Stromal cell of bone marrow (primary cell): ENCODE measurements at places on chromosomes 1 and 21.

DNA sequence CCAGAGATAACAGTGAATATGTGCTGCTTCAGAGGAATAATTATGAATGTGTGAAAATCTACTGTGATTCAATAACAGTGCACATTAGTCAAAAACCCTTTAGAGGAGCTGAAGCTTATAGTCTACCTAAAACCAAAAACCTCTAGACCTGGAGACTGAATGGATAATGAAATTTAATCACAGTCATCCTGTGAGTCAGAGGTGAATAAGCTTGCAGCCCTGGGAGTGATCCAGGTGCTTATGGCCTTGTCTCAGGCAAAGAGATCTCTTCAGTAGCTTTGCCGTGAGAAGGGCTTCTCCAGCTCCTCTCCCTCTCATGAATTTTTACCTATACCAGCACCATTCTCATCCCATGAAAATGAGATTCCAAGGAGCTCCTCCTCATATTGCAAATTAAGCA, 81.3 kb upstream of the RGS4 start:
- no peak for DNase-seq

DNA sequence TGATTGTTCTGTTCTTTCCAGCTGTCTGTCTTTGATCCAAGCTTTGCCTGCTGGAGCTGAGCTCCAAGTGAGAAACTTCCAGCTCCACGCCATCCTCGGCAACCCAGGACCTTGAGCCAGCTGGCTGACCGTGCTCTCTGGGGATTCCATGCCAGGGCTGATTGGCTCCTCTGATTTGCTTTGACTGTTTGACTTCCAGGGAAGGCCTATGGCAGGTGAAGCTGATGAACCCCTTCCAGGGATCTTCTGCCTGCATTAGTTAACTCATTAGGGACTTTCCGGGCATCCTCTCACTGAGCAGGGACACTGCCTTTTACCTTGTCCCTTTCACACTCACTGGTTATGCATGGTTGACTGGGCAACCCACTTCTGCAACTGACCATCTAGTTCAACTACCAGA, 406.1 kb downstream of the RPS6KC1 start:
- DNase-seq, result peak; percentile 1

- DNase-seq, result no peak
Observed at GRCh38 chr1:203672346-203672745, 45.7 kb downstream of the ATP2B4 start.

- DNase-seq, result no peak
Observed at GRCh38 chr1:98421085-98421435, 240.5 kb upstream of the SNX7 start.

DNA sequence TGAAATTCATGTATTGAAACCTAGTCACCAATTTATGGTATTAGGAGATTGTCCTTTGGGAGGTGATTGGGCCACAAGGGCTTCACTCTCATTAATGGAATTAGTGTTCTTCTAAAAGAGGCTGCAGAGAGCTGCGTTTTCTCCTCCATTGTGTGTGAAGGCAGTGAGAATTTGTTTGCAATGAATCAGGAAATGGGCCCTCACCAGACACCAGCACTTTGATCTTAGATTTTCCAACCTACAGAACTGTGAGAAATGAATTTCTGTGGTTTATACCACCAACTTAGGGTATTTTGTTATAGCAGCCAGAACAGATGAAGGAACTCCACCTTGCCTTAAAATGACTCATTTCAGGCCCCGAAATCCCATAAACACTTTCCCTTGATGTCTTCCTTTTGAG, 544.2 kb downstream of the RWDD3 start:
- no peak for DNase-seq

DNA sequence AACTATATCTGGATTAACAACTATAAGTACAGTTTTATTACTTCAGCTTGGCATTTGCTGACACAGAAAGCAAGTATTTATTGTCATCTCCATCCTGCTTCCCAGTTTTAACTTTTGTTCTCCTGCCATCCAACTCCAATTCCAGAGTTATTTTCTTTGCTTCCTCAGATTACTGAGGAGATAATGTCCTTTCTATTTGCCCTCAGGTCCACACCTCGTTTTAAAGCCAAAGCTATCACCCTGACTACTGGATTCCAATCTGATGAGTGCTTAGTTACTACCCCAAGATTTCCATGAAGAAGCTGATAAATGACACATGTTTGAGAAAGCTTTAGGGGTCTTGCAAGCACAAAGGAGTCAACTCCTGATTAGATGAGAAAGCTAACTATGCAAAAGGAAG, 25.2 kb downstream of the ACKR1 start:
- DNase-seq, result no peak

DNA sequence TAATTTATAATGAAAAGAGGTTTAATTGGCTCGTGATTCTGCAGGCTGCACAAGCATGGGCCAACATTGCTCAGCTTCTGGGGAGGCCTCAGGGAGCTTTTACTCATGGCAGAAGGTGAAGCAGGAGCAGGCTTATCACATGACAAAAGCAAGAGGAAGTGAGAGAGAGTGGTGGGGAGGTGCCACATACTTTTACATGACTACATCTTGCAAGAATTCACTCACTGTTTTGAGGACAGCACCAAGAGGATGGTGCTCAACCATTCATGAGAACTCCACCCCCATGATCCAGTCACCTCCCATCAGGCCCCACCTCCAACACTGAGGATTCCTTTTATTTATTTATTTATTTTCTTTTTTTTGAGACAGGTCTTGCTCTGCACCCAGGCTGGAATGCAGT, 5.5 kb upstream of the PLEKHM2 start:
- DNase-seq, result no peak

GRCh38 chr1:198258491-198258890, 101.7 kb downstream of the NEK7 start:
- peak; percentile 41 for DNase-seq

- no peak for DNase-seq
Observed at GRCh38 chr1:233946724-233947123, 42.2 kb downstream of the SLC35F3 start.

GRCh38 chr1:39694026-39694425, 2.8 kb upstream of the HPCAL4 start:
- no peak for DNase-seq

DNA sequence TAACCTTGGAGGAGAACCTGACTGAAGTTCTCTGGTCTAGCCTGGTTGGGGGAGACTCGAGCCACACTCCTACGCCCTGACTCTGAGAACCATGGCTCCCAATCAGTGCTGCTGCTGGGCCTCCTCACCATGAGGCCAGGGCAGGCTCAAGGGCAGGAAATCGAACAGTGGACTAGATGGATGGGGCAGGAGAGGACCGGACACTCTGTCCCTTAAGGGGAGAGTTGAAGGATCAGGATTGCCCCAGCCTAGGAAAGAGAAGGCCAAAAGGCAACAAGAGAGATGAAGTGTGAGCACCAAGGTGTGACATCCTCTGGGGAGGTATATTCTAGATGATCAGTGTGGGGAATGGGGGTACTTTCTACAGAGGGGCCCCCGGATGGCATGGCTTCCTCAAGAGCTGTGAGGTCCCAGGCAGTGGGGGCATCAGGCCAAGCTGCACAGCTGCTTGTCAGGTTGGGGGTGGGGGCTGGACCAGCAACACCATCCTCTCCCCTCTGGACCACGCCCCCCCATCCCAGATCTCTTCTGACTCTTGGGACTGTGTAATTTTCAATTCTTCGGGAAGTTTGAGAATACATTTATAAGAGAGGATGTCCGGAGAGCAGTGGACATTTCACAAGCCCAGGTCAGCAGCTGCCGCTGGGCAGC, 34.0 kb downstream of the MX1 start:
- DNase-seq, result no peak

- no peak for DNase-seq
Observed at GRCh38 chr1:1926886-1927660, 8.0 kb upstream of the TMEM52 start.

GRCh38 chr1:18299441-18300338, 181.0 kb upstream of the KLHDC7A start:
- DNase-seq, result no peak

DNA sequence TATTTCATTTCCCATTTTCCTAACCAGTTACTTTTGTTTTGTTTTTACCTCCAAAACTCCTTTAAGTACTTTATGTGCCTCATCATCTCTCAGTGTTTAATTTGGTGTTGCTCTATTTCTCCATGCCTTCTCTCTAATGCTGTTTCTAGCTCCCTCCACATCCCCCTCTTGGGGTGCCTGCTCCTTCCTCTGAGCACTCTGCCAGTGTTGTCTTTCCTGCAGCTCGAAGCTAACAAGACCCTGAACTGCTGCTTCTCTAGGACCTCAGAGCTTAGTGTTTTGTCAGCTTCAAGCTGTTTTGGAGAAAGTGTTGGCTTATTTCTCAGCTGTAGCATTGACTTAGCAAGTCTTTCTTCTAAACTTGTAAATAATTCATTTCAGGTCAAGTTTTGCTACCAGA, 290.6 kb downstream of the DPYD start:
- DNase-seq, result no peak

- peak; percentile 58 for DNase-seq
Observed at GRCh38 chr1:93629101-93630059, 52.3 kb downstream of the BCAR3 start.

DNA sequence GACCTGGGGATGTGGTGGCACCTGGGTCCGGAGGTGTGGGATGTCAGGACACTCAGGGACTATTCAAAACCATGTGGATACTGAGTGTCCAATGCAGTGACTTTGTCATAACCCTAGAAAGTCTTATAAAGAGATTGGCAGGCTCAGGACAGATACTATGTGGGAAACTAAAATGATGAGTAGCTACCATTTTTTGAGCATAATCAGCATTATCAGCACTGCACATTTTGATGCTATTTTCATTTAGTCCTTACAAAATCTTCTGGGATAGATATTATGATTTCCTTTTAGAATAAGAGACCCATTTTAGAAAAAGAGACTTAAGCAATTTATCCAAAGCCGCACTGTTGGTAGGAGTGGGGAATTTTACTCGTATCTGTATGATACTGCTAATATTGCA, 93.4 kb downstream of the DNM3 start:
- no peak for DNase-seq

- no peak for DNase-seq
Observed at GRCh38 chr1:93734999-93735398, 53.4 kb upstream of the BCAR3 start.

DNA sequence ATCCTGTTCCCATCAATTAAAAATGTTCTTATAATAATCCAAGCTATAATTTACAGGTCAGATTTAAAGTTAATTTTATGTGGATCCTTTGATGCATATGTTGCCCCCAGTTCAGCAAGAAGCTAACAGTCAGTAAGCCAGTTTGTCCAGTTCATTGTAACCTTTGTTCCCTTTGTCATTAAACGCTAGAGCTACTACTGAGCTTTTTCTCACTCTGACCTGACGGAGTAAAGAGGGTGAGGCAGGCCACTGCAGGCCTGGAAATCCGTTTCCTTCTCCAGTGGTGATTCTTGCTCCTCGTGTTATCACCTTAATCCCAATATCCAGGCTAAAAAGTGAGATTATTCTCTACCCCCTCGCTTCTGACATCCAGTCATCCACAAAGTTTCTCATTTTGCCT, 10.2 kb downstream of the YBX1 start:
- DNase-seq, result no peak

- no peak for DNase-seq
Observed at GRCh38 chr1:70256664-70257063, 35.5 kb downstream of the SRSF11 start.

DNA sequence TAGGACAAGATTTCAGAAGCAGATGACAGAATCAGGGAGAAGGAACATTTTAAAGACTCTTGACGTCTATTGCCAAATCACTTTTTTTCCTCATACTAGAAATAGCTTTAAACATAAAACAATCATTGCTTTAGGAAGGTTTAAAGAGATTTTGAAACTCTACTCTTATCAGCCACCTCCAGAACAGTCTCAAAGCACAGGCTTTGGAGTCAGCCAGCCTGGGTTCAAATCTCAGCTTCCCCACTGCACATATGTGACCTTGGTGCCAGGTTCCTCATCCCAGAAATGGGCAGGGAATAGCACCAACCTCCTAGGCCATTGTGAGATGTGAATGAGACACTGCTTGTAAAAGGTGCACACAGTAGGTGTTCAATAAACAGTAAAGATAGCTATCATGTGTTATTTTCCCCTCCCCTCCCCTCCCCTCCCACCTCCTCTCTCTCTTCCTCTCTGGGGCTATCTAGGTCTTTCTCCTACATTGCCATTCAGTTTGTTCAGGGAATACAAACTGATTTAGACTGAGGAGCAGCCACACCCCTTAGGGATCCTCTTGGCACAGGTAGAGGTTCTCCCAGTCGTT, 20.6 kb downstream of the SPOCD1 start:
- no peak for DNase-seq

- no peak for DNase-seq
Observed at GRCh38 chr1:36115200-36115669, 9.8 kb downstream of the COL8A2 start.

GRCh38 chr1:108097018-108097417, 103.1 kb downstream of the SLC25A24 start:
- no peak for DNase-seq

DNA sequence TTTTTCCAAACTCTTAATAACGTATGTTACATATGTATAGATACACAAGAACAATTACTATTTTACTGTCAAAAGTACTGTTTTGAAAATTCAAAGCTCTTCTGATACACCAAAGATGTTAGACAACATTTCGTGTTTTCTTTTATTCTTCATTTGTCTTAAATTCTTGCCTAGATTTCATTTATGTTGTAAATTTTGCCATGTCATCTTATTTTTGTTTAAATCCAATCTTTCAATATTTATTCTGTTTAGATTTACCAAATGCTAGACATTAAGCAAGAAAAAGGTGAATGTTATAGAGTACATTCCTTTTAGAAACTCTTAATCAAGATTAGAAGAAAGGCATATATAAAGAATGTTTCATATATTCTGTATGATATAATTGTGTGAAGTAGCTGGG, 876.9 kb downstream of the KCNT2 start:
- DNase-seq, result no peak

DNA sequence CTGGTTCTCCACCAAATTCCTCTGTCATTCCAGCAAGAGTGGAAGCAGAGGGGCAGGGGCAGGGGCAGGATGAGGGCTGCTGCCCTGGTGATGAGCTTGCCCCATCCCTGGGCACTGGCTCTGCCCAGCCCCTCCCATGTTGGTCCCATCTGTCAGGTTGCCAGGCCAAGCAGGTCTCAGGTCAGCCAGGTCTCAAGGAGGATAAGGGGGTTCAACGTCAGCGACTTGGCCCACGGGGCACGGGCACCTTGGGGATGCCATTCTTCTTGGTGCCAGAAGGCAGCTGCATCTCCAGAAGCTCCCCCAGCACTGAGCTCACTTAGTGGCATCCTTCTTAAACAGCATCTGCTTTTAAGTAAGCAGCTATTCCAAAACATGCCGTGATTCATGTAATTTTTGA, 133.1 kb downstream of the AJAP1 start:
- no peak for DNase-seq

DNA sequence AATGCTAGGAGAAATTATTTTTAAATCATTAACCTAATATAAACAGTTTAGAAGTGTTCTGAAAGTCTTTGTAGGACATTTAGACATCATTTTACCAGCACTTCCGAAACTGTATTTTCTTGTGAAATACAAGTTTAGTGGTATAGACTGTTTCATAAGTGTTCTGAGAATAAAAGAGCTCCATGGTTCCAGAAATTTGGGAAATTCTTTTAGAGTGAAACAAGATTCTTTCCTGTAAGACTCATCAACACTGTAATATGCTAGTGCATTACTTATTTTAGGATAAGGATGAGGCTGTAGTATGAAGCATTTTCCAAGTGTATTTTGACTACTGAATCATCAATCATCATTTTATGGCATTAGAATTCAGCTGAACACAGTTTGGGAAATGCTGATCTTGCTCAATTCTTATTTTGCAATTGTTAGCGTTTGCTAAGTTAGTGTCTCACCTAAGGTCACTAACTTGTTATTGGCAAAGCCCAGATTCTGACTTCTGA, 73.4 kb downstream of the CEP350 start:
- DNase-seq, result peak; percentile 84

- DNase-seq, result peak; percentile 13
Observed at GRCh38 chr1:162276493-162276892, 100.2 kb downstream of the SPATA46 start.
